Activated CD8-positive, alpha-beta memory T cell treated with anti-CD3 and anti-CD28 coated beads, Interleukin-2, amount 50 U/mL, for 4 hours (primary cell): ENCODE measurements at places on chromosomes 6 and 20.

DNA sequence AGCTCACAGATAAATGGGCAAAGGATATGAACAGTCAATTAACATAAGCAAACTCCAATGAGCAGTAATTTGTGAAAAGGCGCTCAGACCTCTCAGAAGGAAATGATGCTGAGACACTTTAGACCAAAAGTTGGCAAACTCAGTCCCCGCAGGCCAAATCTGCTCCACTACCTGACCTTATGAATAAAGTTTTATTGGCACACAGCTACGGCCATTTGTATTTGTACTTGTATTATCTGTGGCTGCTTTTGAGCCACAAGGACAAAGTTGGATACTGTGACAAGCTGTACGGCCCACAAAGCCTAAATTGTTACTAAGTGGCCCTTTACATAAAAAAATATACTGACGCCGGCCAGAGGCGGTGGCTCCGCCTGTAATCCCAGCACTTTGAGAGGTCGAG, 167.0 kb downstream of the PREX1 start:
- no peak for DNase-seq

GRCh38 chr6:73675466-73676098, 20.4 kb upstream of the CD109 start:
- DNase-seq = peak; percentile 66

DNA sequence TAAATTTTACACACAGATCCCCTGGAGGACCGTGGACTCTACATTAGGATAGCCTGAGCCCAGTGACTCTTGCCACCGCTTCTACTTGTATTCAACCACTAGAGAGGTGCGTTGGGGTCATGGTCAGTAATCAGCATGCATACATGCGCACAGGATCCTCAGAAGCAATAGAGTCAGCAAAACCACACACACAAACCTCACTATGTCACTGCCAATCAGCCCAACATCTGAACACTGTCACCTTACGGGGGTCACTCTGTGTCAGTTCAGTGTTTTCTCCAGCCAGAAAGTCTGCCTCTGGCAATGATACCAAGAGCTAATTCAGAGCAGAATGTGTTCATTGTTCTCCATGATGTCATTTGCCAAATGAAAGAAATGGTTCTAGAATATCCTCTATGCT, 225.3 kb downstream of the KHDC1L start:
- DNase-seq = no peak

DNA sequence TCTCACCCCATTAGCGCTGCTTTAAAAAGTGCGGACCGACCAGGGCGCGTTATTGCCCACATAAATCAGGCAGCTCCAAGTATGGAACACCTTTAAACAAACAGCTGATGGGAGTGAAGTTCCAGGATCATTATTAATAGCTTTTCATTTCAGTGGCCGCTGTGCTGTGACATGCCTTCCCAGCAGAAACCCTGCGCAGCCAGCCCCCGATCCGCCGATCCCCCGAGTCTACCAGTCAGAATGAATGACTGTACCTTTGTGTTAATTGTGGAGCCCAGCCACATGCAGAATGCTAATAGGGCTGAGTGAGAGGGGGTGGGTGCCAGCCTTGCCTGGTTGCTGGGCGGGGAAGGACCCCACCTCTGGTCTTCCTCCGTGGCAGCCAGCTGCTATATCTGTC, 21.9 kb downstream of the CDH22 start:
- DNase-seq = no peak

DNA sequence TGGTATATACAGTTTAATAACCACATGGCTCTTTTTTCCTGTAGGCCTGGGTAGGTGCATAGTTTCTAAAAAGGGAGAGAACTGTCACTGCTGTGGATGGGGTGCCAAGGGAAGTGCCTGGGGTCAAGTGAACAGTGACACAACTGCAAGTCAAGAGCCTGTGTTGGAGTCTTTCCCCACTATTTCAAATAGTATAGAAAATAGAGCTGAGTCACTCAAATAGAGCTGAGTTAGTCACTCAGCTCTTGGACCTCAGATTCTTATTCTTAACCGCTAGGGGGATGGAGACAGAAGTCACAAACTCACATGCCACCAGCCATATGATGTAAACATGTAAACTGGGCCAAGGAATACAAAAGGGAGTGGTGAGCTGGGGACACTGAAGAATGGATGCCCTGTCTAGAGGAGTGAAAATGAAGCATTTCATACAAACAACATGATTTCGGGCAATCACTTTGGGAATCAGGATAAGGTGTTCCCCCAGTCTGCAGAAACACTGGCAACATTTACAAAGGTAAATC, 2.1 kb downstream of the NQO2 start:
- no peak for DNase-seq

DNA sequence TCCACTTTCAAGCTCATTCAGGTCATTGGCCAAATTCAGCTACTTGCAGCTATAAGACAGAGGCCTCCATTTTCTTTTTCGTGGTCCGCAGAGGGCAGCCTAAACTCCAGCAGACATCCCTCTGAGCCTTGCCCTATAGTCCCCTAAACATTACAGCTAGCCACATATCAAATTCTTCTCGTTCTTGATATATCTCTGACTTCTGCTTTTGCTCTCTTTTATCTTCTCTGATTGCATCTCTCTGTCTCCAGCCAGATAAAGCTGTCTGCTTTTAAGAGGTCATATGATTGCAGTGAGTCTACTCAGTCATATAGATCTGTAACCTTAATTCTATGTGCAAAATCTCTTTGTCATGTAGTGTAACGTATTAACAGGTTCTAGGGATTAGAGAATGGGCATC, 358.4 kb upstream of the RGS17 start:
- DNase-seq = no peak

GRCh38 chr6:169174516-169175359, 78.9 kb downstream of the THBS2 start:
- DNase-seq = no peak

DNA sequence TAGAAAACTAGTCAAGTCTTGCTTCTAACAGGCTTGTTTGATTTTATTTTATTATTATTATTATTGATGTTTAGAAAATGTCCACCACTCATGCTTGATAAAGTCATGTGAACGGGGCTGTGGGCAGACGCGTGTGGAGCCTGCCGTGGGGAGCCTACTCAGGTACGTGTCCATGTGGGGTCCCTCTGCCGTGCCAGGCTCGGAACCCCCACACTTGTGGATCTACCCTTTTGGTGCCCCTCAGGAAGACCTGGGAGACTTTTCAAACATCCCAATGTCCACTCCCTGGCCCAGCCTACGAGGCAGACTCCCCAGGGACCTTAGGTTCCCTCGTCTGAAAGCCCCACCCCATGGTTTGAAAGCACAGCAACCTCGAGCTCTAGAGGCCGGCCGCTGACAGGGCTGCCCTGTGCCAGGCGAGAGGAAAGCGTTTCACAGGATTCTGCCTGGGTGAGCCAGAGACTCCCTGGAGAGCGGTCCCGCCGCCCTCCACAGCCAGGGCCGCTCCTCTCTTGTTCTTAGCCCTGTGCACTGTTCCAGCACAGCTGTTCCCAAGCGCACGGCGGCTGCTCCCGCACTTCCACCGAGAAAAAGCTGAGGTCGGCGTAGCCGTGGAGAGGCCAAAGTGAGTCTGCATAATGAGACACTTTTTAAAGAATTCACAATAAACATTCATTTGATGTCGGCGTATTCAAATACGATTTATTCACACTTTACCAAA, 249.7 kb downstream of the TTLL2 start:
- DNase-seq = no peak

DNA sequence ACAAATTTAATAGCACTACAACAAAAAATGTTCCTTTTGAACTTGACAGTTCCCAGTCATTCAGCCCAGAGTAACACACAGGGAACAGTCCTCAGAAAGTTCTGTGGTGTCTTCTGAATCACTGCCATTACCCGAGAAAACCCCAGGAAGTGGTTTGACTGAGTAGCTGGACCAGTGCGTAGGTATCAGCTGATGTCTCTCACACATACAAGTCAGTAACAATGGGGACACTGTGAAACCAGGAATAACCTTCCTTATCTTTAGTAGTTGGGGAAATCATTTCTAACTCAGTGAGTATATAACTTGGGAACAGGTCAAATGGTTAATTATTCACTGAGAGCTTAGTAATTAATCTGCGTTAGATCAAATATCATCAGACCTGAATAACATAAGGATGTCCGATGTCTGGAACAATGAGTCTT, 73.1 kb downstream of the HIVEP2 start:
- DNase-seq = peak; percentile 49

DNA sequence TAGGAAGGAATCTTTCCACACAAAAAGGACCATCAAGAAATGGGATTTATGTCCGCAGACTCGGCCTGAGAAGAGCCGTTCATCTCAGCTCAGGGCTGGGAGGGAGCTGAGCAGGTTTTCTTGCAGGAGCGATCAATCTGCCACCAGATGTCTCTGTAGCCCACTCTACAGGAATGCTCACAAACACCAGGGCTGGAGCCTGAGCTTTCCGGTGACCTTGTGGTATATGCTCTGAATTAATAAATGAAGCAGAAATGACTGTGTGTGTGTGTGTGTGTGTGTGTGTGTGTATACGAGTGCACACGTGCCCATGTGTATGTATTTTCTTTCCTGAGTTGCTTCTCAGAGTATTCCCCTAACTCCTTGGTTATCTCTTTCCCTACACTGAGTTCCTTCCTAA, 12.0 kb downstream of the CD83 start:
- no peak for DNase-seq

DNA sequence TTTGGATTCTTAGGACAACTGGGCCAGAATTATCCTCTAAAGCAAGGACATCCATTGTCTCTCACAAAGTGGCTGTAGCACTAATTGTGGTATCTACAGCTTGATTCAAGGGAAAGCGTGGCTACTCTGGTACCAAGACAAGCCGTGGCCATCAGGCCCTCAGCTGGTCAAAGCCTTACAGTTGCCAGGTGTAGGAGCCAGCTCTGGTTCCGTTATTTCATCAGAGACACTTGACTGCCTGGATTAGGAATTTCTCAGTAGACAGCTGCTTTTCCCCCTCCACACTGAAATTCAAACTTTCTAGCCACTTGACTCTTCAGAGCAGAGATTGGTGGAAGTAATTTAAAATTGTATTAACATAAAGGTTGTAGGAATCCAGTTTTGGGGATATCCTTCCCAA, 104.2 kb downstream of the ANKS1A start:
- DNase-seq = no peak

DNA sequence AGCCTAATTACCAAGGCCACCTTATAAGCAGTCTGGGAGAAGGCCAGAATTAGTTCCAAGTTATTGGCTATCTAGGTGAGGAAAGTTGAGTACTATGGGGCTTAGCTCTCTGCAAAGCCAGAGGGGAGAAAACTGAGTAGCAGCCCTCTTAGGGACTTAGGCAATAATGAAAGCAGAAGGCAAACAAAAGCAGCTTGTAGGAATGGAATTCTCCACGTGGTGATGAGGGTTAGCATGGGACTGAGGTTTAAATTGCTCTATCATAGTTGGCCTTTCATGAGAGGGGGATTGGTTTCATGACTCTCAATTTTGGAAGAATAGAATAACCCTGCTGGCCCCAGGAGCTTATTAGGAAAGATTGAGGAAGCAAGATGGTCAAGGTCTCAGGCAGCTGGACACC, 7.0 kb upstream of the UBE2J1 start:
- no peak for DNase-seq

GRCh38 chr6:37005827-37006567, 542 bp downstream of the FGD2 start:
- DNase-seq = no peak
